Gastrocnemius medialis (tissue), 4 donors: ENCODE measurements at places on chromosomes 16 and 17.
A peak's percentile ranks its signal among the peaks of the same experiment; 100 is the strongest.

DNA sequence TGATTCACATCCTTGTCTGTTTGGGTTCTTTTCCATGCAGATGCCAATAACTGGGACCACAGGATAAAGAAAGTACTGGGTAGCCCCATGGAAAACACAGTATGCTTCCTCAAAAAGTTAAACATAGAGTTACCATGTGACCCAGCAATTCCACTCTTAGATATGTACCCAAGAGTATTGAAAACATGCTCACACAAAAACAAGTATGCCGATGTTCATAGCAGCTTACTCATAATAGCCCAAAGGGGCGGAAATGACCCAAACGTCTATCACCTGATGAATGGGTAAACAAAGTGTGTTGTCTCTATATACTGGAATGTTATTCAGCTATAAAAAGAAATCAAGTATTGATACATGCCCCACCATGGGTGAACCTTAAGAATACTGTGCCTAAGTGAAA is 55.4 kb downstream of the CYB5B start:
- DNase-seq = no peak

- no peak for DNase-seq
These were observed 64.1 kb downstream of the PLD6 start for GRCh38 chr17:17141860-17142552.

- no peak for DNase-seq
These were observed 38.4 kb downstream of the ADCY7 start for GRCh38 chr16:50304467-50305440.

GRCh38 chr16:13994239-13995106 is 74.5 kb downstream of the ERCC4 start:
- DNase-seq = peak; percentile 78
